NCI-H510A (cell line): ENCODE measurements at places on chromosomes 11 and 22.

- no peak for DNase-seq
Measured at GRCh38 chr11:8327761-8328192, 64.1 kb upstream of the LMO1 start.

GRCh38 chr11:116932181-116932580 lies 94.8 kb upstream of the APOA1 start:
- no peak for DNase-seq

GRCh38 chr22:35192129-35192918 lies 65.0 kb upstream of the HMGXB4 start:
- no peak for DNase-seq

GRCh38 chr11:9203691-9204311 lies 61.3 kb downstream of the DENND5A start:
- DNase-seq: no peak

DNA sequence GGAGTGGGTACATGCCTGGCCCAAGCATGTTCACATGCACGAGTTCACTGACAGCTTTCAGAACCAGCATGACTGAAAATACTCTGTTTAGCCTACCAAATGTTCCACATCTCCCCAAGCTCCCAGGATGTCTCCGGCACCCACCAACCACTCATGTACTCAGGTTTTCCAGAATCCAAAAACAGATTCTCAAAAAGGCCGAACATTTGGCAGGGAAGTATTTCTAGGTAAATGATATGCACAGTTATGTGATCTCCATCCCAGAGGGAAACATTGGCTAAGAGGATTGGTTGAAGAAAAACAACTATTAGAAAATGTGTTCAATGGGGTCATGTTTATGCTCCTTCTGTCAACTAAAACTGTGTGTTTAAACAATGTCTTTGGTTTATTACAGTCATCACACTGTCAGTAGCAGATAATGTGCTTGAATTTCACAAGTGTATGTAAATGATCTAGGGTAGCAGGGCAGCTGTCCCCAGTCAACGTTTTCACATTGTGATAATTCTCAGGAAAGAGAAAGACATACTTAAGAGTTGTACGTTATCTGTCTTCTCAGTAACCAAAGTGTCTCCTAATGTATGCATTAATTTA lies 52.3 kb downstream of the BARX2 start:
- DNase-seq: no peak

- no peak for DNase-seq
Measured at GRCh38 chr22:47623066-47623762, 860.8 kb downstream of the TBC1D22A start.

GRCh38 chr11:66849501-66850234 lies 6.4 kb downstream of the RCE1 start:
- DNase-seq: no peak

DNA sequence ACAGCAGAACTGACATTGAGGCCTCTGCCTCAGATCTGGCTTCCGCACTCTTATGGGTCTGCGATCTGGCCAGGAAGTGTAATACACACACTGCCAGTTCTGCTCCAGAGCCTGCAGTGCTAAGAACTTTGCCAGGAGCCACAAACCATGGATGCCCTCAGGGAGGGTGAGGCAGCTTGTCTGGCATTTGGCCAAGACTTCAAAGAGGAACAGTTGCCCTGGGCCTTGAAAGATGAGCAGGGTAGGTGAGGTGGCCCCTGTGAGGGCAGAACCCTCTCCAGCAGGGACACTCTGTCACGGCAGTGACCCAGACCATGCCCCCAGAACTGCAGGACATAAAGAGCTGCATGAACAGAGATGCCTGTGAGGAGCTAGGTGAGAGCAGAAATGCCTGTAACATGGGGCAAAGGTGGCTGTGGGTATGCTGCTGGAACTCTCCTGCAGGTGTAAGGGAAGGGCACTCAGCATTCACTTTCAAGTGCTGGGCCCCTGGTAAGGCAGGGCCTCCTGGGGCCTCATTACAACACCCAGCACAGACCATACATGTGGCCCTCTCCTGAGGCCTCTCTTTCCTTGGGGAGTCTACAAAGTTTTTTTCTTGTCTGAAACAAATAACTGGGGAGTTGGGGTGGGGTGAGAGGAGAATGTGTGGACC lies 47.3 kb downstream of the NEU3 start:
- peak; percentile 88 for DNase-seq

- DNase-seq: no peak
Measured at GRCh38 chr11:30573951-30574350, 12.2 kb downstream of the MPPED2 start.

- no peak for DNase-seq
Measured at GRCh38 chr11:1763336-1763795, 361 bp downstream of the CTSD start.

DNA sequence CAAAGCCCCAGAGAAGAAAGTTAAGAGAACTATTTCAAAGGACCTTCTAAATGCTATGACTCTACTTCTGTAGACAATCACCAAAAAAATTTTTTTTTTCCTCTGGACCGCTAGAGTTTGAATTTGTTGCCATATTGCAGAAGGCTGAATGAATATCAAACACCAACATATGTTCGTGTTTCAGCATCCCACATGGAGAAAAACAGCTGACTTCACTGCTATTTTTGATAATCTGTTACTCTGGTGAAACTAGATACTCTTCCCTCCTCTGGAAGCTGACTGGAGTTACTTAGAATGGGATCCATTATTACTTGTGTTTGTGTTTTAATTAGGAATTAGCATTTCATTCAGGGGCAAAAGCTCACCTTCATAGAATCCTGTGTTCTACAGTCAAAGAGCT lies 447.0 kb downstream of the AASDHPPT start:
- no peak for DNase-seq

GRCh38 chr11:22734628-22735345 lies 68.4 kb downstream of the GAS2 start:
- no peak for DNase-seq

DNA sequence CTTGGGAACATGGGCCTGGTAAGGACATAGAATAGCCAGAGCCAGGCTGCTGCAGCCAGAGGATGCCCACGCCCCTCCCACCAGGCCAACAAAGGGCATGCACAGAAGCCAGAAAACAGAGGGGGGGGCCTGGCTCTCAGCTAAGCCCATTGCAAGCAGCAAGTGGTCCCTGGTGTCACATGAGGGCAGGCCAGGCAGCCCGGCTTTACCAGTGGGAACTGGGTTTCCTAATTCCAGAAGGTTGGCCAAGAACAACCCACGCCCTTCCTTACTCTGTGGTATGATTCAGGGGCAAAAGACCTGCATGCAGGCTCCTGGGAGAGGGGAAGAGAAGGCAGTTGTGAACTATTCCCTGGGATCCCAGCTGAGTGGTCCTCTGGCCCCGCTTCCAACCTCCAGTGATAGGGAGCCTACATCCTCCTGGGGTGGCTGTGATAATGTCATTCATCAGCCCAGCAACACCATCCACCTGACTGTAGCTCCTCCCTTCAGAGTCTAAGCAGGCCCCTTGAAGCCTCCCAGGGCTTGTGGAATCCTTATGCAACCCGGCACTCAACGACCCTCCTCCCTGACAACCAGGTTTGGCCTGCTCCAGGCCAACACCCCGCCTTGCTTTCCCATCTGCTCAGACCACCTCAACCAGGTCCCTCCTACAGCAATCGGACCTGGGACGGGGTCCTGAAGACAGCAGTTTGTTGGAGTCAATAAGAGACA lies 62.1 kb upstream of the LMO1 start:
- no peak for DNase-seq

GRCh38 chr11:72826942-72827480 lies 12.8 kb downstream of the ATG16L2 start:
- no peak for DNase-seq

- no peak for DNase-seq
Measured at GRCh38 chr22:46051646-46052045, 74.7 kb upstream of the WNT7B start.

DNA sequence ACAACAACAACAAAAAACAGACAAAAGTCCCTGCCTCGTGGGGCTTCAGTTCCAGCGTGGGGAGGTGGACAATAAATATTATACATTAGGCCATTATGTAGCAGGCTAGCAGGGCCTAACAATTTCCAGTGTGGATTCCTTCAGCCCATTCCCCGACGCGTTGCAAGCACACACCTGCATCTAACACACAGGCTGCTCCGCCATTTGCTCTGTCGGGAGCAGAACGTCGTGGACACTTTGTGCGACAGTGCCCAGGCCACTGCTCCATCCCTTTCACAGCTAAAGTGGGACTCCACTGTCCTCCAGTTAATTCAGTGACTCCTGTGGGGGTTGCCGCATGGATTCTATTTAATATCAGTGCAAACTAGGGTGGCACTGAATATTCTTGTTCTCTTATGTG lies 10.9 kb upstream of the FGF3 start:
- DNase-seq: no peak

- DNase-seq: no peak
Measured at GRCh38 chr22:44468973-44469372, 29.1 kb downstream of the RTL6 start.

DNA sequence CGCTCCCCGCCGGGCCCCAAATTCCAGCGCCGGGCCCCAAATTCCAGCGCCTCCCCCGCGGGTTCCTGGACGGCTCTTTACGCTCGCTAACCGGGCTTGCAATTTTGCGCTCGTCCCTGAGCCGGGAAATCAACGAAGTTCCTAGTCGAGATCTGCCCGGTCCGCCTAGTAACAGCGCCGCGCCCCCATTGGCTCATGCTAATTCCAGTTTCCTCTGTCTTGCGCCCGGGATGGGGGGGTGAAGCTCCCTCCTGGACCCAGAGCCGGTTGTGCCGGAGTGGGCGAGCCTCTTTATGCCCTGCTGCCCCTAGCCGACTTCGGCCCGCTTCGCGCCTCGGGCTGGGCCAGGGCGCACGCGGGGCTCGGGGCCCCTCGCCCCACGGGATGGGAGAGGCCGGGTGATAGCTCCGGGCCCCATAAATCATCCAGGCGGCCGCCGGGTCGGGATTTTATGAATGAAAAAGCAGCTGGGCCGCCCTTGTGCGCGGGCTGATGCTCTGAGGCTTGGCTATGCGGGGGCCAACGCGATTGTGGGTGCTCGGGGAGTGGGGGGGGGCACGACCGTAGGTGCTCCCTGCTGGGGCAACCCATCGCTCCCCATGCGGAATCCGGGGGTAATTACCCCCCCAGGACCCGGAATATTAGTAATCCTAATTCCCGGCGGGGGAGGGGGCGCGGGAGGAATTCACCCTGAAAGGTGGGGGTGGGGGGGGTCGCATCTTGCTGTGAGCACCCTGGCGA lies 1.8 kb upstream of the CCND1 start:
- DNase-seq: peak; percentile 72

DNA sequence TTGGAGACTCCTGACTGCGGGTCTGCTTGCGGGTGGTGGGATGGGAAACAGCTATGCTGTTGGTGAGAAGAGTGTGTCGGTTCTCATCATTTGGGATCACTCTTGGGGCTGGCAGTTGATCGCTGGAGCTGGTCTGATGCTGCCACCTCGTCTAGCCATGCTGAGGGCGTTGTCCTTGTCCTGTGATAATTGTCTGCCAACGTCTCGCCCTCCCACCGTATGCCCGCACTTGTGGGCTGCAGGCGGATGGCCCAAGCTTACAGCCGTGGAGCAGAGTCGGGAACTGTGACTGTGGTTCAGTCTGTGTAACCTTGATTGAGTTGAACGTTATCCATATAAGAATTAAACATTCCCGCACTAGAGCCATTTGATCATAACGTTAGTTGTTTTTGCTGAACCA lies 204.4 kb downstream of the TBC1D22A start:
- no peak for DNase-seq

DNA sequence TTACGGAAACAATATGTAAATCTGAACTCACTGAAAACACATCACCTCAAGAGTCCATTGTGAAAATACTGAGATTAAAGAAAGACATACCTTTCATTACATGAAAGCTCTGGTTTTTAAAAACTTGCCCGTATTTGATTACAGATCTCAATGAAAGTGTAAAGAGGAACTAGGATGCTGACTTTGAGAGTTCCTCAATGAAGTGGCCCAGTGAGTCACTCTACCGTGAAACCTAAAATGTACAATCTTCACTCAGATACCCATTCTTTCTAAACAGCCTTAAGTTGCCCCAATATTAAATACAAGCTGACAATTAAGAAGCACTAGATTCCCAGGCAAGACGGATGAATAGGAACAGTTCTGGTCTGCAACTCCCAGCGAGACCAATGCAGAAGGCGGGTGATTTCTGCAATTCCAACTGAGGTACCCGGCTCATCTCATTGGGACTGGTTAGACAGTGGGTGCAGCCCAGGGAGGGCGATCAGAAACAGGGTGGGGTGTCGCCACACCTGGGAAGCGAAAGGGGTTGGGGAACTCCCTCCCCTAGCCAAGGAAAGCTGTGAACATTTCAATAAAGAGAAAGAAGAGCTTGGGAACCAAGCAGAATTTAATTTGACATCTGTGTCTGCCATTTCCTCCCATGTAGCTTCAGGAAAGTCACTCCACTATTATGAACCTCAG lies 33.8 kb upstream of the OR9G4 start:
- DNase-seq: no peak

DNA sequence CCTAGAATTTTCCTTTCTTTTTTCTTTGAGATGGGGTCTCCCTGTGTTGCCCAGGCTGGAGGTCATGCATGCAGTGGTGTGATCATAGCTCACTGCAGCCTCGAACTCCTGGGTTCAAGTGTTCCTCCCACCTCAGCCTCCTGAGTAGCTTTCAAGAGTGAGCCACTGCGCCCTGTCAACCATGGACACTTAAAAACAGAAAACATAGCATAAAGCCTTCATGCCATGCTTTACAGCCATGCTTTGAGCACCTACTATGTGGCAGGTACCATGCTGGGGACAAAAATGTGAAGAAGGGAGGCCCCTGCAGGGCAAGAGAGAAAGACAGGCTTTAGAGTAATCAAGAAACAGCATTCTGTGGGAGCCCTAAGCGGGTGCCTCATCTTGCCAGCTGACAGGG lies 13.7 kb upstream of the GNB1L start:
- DNase-seq: no peak

DNA sequence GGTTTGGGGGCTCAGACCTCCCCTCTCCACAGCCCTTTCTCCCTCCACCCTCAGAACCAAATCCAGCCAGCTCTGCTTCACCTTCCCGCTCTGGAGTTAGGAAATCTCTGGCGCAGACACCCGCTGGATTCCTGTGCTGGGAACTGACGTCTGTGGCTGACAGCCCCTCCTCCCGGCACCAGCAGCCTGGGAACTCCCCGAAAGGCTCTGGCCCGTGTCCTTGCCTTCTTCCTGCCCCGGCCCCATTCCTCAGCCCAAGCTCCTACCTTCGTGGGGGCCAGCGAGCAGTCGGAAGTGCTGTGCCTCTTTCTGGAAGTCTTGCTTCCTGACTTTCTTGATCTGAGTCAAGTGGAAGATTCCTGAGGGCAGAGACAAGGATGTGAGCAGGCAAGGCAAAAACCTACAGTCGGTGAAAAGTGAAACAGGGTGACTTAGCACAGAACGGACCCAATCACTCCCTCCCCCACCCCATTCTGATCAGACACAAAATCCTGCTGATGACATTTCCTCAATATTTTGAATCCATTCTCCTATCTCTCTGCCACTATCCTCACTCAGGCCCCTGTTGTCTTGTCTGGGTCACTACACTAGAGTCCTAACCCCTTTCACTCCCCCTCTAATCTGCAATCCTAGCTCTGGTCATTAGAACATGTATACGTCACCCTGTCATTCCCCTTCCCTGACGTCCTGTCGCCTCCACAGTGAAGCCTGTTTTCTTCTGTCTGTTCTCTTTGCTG lies 34.1 kb downstream of the CHRDL2 start:
- DNase-seq: no peak
